ENCODE measurements at places on chromosomes 2 and 18. TPM values are rescaled to one million over a fixed set of nuclear protein-coding genes. Genes with fewer than 3 reads are reported as not detected.

DNA sequence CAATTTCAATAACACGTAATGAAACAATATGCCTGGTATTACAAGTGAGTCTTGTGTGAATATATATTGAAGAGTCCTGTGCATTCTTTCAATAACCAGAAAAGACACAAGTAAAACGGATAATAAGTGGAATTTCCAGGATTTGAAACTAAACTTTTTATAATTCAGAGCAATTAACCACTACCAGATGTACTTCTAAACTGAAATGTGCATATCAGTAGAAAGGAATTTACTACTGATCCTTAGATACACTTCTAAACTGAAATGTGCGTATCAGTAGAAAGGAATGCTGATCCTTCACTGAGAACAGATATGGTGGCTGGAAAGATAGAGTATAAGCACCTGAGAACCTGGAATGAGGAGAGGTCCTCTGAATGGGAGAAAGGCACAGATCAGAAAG lies 470.9 kb upstream of the SPHKAP start:
- no peak for DNase-seq

- no peak for DNase-seq
Measured at GRCh38 chr18:25360301-25360899, 8.4 kb upstream of the ZNF521 start.

GRCh38 chr2:203820969-203821368 lies 46.6 kb upstream of the CTLA4 start:
- no peak for DNase-seq

DNA sequence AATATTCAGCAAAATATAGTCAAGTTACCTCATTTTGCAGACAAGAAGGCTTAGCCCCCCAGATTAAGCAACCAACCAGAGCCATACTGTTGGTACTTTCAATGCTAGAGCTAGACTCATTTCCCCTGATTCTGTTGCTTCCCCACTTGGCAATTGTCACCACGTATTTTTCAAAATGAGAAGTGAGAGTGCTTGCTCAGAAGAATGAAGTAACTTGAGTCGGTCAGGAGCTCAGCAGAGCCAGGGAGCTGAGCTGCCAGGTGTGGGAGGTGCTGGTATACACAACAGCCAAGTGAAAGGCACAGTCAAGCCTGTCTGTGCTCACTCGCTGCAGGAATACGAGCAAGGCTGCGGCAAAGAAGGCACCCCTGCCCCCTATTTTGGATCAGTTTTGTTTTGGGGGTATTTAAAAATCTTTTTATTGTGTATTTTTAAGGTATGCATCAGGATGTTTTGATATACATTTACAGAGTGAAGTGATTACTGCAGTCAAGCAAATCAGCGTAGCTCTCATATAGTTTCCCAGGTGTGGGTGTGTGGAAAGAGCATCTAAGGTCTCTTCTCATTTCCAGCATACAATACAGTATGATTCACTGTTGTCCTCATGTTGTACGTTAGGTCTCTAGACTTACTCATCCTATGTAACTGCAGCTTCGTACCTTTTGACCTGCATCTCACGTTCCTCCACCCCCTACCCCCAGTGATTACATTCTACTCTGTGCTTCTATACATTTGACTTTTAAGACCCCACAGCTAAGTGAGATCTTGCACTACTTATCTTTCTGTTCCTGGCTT lies 62.4 kb downstream of the MRPS9 start:
- no peak for DNase-seq

DNA sequence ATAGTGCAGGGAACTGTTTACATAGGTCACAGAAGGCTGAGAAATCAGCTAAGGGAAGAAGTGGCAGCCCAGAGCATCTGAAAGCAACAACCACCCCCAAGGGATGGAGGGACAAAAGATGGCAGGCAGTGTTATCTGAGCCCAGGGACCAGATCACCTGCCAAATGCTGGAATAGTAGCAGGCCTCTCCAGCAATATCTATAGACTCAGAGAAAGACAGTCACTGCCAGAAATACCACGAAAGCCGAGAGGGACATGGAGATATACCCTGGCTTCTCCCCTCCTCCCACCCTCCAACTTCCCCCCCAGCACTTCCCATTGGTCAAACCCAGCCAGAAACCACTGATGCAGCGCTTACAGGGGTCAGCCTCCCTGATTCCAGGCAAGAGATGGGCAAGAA lies 58.4 kb upstream of the PPP1CB start:
- no peak for DNase-seq

- DNase-seq = no peak
Measured at GRCh38 chr2:204947405-204947804, 402.1 kb downstream of the PARD3B start.

DNA sequence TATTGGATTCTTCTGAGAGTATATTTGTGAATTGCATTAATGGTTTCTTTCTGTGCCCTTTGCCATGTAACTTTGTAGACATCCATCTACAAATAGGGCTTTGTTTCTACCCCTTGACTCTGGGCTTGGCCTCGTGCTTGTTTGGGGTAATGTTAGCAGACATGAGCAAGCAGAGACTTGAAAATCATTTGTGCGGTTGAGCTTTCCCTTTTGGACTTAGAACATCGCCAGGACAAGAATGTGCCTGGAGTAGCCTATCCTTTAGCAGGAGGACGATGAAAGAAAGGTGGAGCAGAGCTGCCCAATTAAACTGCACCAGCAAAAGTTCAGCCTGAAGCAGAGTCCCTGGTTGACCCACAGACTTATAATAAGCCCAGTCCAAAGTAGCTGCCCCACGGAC lies 785.9 kb downstream of the EPHA4 start:
- no peak for DNase-seq

DNA sequence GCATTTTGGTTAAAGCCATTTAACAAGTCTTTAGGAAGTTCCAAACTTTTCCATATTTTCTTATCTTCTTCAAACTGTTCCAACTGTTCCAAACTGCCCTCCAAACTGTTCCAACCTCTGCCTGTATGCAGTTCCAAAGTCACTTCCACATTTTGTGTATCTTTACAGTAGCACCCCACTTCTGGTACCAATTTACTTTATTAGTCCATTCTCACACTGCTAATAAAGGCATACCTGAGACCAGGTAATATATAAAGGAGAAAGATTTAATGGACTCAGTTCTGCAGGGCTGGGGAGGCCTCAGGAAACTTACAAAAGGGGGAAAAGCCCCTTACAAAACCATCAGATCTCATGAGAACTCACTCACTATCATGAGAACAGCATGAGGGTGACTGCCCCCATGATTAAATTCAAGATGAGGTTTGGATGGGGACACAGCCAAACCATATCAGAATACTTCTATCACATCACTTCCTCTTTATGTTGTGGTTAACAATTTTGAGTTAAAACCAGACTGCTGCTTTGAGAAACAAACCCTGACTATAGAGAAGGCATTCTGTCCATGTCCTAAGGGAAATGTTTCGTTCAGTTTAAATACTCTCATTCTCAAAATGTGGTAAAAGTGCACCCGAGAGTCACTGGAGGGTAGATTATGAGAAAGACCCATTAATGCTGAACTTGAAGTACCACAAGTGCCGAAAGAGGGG lies 11.0 kb downstream of the IL18R1 start:
- no peak for DNase-seq

DNA sequence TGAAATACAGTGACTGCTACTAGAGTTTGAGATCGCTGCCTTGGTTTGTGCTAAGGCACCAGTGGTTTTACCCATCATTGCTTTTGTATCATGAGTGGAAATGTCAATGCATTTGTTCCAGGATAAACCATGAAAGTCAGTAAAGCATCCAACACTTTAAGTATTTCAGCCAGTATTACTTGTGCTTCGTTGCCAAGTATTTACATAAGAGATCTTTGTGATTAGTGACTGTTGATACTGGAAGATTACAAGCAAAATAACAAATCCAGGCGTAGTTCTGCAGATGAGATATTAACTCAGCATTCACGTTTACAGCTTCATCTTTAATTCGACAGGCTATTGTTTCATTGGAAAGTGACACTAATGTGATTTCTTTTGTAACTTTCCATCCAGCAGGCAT lies 90.3 kb upstream of the B3GNT7 start:
- no peak for DNase-seq

DNA sequence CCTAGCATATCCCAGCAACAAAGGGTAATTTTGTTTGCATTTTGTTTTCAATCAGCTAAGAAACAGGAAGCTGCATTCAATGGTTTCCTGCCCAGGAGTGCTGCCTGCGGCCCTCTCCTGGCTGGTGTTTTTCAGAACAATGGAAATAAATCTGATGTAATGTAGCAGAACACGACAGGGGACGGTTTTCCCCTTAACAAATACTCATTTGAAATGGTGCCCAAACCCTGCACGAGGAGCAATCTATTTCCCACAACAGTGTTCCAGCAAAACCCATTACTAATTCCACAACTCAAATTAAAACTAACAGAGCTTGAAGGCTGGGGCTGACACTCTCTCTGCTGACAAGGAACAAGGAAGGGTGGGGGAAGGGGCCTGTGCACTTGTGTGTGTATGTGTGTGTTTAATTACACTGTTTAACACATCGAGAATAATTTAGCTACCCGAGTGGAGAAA lies 8.7 kb downstream of the CAPN13 start:
- no peak for DNase-seq

DNA sequence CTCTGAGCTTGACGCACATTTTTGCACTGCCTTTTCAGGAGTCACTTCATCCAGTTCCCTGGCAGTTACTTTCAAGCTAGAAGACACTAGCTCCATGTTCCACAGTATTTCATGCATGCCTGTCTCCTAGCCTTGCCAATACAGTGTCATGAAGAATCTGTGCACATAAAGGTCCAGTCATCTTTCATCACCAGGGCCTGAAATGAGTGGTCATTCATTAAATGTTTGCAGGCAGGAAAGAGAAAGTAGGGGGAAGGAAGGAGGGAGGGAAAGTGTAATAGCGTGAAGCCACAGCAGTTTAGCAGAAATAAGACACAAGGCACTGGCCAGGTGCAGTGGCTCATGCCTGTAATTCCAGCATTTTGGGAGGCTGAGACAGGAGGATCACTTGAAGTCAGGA lies 92.4 kb upstream of the COPS8 start:
- DNase-seq = no peak

GRCh38 chr2:219531639-219532377 lies 11.8 kb downstream of the CHPF start:
- no peak for DNase-seq

DNA sequence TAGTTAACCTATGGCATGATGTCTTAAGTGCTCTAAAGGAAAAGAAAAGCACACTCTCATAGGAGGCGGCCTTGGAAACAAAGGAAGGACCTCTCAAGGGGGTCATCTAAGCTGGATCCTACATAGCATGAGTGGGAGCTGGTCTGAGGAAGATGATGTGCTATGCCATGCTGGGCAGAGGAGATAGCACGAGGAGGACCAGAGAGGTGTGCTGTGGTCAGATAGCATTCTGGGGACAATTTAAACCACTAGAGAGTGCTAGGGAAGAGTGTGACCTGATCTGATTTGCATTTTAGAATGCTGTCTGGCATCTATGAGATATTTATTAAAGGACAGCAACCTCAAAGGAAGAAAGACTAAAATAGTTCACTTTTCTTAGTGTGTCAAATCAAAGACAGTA lies 910.1 kb upstream of the CELF4 start:
- no peak for DNase-seq

GRCh38 chr18:23196119-23197007 lies 61.1 kb downstream of the CABLES1 start:
- no peak for DNase-seq

DNA sequence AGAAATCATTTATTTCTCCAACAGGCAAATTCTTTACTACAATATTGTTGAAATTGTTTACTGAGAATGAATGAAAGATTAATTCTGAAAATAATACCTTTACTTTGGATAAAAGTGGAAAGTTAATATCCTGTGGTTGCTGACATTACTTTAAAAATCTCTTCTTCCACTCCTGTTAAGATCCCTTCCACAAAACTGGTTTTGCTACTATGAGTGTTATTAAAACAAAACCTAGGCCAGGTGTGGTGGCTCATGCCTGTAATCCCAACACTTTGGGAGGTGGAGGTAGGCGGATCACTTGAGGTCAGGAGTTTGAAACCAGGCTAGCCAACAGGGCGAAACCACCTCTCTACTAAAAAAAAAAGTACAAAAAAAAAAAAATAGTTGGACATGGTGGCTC lies 123.9 kb upstream of the CCDC150 start:
- DNase-seq = no peak

DNA sequence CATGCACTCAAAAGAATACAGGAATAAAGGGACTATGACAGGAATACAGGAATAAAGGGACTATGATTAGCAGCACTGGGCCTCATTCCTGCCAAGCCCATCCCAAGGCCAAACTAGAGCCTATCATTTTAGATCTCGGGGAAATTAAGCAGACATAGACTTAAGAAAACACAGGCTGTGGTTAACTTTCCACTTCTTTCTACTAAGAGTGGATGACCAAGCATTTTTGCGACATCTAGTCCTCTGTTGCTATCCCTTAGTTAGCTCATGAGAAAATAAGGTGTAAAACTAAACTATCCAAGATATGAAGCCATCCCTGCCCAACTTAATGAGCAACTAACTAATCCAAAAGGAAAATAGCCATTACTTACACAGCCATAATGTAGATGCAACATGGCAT lies 5.9 kb downstream of the LYPD1 start:
- no peak for DNase-seq

DNA sequence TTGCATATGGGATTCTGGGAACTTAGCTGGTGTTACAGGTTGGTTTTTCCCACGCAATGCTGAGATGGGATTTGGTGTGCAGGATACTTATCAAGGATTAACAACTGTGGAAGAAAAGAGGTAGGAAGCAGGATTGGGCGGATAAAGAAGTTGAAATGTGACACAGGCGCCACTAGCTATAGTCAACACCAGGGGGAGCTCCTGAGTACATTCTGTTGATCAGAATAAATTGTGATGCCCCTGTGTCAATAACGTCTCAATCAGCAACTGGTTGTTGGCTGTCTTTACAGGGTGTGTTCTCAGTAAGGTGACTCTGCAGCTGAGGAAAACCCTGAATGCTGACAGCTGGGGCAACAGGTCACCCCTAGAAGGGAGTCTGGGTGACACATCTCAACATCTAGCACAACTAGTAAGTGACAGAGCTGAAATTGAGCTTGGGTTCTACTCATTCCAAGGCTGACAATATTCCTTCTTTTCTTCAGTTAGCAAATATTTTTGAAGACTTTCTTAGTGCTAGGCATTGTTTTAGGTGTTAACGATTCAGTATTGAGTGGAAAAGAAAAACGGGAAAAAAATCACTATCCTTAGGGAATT lies 143.0 kb downstream of the ARL6IP6 start:
- no peak for DNase-seq

GRCh38 chr2:85470850-85471800 lies 52.6 kb downstream of the SH2D6 start:
- no peak for DNase-seq

GRCh38 chr2:160870729-160871465 lies 289.3 kb upstream of the TANK start:
- no peak for DNase-seq

Gene RFTN2
- polyA plus RNA-seq = 0.12 TPM

Gene TWIST2
- not detected for polyA plus RNA-seq

Gene CAPG
- 34.3 TPM for polyA plus RNA-seq

Gene CBLN2
- not detected for polyA plus RNA-seq

Gene ADCYAP1
- not detected for polyA plus RNA-seq

Gene DNAJC10
- polyA plus RNA-seq = 39.3 TPM

Gene ZAP70
- 105 TPM for polyA plus RNA-seq
